ENCODE measurements at places on chromosomes 16 and 17. TPM values are rescaled to one million over a fixed set of nuclear protein-coding genes. Genes with fewer than 3 reads are reported as not detected.

Gene GPR139
- 0.84 TPM for total RNA-seq

DNA sequence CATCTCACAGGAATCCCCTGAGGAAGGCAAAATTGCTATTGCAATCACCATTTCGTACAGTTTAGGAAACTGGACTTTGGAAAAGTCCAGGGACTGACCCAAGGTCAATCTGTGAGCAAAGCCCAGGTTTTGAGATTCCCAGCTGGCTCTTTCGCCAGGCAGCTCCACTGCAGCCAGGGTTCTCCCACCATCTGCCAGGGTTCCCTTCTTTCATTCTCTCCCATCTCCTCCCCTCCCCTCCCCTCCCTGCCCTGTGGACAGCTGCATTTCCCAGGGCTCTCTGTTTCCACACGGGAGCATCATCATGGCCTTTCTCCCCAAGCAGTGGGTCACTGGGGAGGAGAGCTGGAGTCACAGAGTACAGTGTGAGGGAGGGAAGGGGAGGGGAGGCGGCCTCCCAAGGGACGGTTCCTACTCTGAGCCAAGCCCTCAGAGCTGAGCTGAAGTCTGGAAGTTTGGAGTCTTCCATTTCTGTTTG lies 11.9 kb upstream of the GSDMA start:
- no peak for DNase-seq

GRCh38 chr17:7631398-7632380 lies 1.8 kb downstream of the SHBG start:
- DNase-seq, result no peak

DNA sequence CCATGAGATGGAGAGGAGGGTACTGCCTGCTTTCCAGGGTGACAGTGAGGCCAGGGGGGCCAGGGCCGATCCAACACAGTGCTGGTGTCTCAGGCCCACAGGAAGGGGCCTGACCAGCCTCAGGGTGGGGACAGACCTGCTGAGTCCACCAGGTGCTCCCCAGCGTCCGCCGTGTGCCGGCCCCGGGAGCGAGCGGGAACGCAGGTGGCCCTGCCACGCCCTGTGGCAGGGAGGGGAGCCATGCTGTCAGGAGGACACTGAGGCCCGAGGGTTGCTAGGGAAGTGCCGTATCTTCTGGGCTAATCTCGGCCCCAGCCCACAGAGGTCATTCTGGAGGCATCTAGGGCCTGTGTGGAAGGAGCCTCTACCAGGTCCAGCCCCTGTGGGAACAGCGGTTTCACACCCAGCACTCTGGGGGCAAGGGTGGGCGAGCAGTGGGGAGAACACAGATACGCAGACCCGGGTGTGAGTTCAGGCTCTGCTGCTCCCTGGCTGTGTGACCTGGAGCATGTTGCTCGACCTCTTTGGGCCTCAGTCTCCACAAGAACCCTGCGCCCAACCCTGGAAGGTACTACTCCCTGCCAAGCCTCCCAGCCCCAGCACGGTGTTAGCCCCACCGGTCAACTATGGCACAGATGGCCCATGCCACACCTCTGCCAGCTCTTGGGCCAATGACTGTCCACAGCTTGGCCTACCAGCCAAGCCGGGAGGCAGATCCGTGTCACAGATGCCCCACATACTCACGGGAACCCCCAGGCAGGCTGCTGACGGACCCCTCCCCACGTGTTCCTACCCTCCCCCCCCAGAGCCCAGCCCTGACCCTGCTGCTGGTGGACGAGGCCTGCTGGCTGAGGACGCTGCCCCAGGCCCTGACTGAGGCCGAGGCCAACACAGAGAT lies 43.9 kb upstream of the ZC3H18 start:
- no peak for DNase-seq

Gene C17orf100
- 1.6 TPM for total RNA-seq

- DNase-seq, result peak; percentile 87
Measured at GRCh38 chr17:1055751-1056645, 59.1 kb downstream of the TIMM22 start.

Gene SDK2
- 3.9 TPM for total RNA-seq

- DNase-seq, result no peak
Measured at GRCh38 chr17:48126532-48126850, 18.9 kb downstream of the SNX11 start.

- DNase-seq, result no peak
Measured at GRCh38 chr17:41015454-41015853, 6.5 kb upstream of the KRTAP3-1 start.

Measured in H1 (cell line).